ENCODE measurements at places on chromosomes 7 and 10. TPM values are rescaled to one million over a fixed set of nuclear protein-coding genes. Genes with fewer than 3 reads are reported as not detected.

Gene SRRM3
- 1.4 TPM for total RNA-seq

Gene GNB2
- 92.6 TPM for total RNA-seq

Gene DKK1
- not detected for total RNA-seq

Gene HSPA12A
- 3.4 TPM for total RNA-seq

Gene ZSWIM8
- total RNA-seq: 51.9 TPM

Gene ATRNL1
- total RNA-seq: 1.2 TPM

Gene VWC2
- total RNA-seq: under 0.01 TPM

Gene LLCFC1
- total RNA-seq: not detected

Gene AKR1D1
- total RNA-seq: not detected

Gene TRPV5
- not detected for total RNA-seq

- no peak for DNase-seq
These were observed 30.6 kb downstream of the CPVL start for GRCh38 chr7:29115753-29116152.

DNA sequence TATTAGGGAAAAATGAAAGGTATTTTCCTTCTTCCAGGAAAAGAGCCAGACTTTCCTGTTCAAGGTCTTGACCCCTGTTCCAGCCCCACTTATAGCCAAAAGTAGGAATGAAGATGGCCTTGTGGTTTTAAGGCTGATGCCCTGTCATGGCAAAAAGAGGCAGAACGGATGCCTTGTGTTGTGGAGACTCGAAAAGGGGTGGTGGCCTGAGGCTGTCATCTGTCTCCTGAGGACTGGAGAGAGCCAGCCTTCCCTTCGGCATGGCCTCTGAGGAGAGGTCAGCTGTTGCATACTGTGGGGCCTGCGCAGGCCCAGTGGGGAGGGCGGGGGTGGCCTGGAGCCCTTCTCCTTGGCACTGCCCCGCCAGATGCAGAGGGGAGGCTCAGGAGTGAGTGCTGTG lies 166.0 kb upstream of the EEPD1 start:
- no peak for DNase-seq

GRCh38 chr7:35801392-35802101 lies 690 bp downstream of the SEPTIN7 start:
- peak; percentile 53 for DNase-seq

DNA sequence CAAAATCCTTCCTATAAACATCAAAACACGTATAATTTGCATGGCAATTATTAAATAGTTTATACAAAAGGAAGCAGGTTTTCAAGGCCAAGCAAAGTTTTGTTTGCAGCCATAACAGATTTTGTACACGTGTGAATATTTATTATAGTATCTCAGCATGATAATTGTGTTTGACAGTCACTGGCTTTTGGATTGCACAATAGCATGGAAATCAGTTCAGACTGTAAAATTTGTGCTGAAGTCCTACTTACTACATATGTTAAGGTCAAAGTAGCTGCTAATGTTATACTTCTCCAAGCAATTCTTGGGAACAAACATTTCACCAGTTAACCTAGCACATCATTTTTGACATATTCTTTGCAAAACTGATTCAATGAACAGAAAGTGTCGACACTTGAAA lies 287.6 kb upstream of the POM121L12 start:
- no peak for DNase-seq

GRCh38 chr10:113158183-113158582 lies 208.1 kb downstream of the TCF7L2 start:
- no peak for DNase-seq

GRCh38 chr7:37604078-37604477 lies 79.5 kb upstream of the GPR141 start:
- no peak for DNase-seq

GRCh38 chr10:84607523-84607922 lies 279.1 kb downstream of the CCSER2 start:
- no peak for DNase-seq

GRCh38 chr10:81594991-81595390 lies 280.0 kb upstream of the NRG3 start:
- no peak for DNase-seq

GRCh38 chr10:94402843-94403379 lies 570 bp downstream of the TBC1D12 start:
- no peak for DNase-seq

DNA sequence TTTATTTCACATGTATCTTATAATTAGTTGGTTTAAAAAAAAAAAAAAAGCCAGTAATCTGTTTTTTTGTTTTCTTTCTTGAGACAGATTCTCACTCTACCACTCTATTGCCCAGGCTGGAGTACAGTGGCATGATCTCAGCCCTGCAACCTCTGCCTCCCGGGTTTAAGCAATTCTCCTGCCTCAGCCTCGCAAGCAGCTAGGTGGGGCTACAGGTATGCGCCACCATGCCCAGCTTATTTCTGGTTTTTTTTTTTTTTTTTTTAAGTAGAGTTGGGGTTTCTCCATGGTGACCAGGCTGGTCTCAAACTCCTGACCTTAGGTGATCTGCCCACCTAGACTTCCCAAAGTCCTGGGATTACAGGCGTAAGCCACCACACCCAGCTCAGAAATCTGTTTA lies 34.1 kb upstream of the CAPZA2 start:
- DNase-seq: no peak

- DNase-seq: no peak
These were observed 47.8 kb downstream of the FAM20C start for GRCh38 chr7:240146-240676.

DNA sequence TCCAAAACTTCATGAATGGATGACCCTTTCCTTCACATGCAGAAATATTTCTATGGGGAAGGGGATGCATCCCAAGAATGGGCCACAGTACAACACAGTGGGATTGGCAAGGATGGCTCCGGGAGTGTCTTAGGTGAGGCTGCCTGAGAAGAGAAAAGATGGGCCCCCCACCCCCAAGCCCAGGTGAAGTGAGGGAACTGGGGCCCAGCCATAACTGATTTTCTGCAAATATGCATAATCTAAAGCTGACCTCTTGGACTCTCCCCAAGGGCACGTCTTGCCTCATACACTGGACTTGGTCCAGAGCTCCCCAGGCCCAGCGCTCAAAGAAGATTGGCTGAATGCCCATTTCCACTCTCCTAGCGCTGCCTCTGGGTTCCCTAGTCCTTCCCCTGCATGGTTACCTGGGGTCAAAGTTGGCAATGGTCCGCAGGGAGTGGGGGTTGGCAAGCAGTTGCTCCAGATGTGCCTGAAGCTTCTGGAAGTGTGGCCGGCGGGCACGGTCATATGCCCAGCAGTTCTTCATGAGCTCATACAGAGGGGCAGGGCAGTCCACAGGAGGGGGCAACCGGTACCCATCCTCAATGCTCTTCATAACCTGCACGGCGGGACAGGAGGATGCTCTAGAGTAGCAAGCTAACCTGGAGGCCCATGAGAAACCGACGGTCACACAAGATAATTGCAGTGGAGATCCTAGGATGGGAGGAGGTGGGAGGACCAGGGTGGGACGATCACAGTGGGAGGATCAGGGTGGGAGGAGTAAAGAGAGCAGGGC lies 12.3 kb downstream of the ZYX start:
- no peak for DNase-seq

GRCh38 chr10:110845756-110846620 lies 25.7 kb upstream of the PDCD4 start:
- no peak for DNase-seq

- no peak for DNase-seq
These were observed 4.4 kb downstream of the ZNF485 start for GRCh38 chr10:43610636-43611035.

DNA sequence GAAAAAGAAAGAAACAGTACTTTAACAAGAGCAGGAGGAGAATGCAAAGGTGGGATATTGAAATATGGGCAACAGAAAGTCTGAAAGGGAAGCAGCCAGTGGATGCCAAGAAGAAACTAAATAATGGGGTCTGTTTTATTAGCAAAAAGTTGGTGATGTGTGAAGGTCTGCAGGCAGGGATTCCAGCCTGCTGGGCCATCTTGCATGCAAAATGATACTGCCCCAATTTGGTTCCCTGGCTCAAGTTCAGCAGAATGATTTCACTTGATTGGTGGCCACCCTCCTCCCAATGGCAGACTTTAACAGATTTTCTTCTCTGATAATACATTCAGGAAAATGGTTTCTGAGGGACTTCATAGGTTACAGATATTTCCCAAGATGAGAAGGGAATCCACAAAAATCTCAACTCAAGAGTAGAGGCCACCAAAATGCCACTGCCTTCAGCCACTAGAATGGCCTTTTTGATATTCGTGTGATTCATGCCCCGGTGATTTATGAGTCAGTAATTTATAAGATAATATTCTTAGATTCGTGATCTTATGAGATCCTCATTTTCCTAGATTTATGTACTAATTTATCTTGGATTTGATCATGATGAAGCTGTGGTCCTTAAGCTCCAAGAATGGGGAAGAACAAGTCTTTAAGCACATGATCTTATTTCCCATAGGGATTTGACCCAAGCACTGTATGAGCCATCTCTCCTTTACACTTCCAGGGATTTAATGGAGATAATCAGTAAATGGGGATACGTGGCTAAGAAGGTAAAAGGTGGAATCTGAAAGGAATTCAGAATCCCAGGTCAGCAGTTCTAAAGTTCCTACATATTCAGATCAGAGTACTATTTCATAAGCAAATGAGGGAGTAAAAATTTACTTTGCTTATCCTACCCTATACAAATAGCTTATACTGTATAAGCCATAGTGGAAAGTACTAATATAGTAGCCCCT lies 32.3 kb upstream of the ADD3 start:
- DNase-seq: no peak

DNA sequence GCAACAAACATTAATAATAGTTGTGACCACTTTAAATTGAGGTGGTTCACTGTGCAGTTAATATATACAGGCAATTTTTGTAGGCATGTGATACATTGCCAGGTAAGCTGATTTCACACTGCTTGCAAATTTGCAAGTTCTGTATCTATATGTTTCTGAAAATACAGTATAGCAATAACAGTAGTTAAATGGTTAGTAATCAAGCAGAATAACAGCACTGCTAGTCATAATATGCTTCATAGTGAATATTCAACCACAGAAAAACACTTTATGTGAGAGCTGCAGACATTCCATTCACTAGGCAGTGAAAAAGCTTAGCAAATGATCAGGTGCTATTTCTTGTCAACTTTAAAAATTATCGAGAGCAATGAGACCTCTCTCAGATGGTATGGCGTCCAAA lies 28.9 kb downstream of the SLC26A4 start:
- no peak for DNase-seq

DNA sequence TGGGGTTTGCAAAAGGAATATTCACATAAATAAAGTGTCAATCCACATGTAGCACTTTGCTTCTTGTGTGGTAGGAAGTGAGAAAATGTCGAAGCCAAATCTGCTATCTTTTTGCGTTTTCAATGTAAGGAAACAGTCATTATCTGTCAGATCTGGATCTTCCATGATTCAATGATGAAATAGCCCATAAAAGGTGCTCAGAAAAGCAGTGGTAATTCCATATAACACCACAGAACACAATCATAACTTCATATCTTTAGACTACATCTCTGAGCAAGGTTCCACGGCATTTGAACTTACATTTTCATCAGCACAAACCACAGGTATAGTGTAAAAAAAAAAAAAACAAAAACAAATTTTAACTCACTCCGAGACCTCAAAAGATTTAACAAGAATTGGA lies 39.9 kb upstream of the EGR2 start:
- no peak for DNase-seq

GRCh38 chr10:128877141-128877540 lies 589.9 kb upstream of the MGMT start:
- no peak for DNase-seq

GRCh38 chr7:148882841-148883265 lies 1.2 kb downstream of the EZH2 start:
- peak; percentile 18 for DNase-seq

Data from HT1080 (cell line).